ENCODE measurements at places on chromosomes 12 and 14.
A peak's percentile ranks its signal among the peaks of the same experiment; 100 is the strongest.

- no peak for DNase-seq
Observed at GRCh38 chr12:121499929-121500793, 80.7 kb downstream of the KDM2B start.

GRCh38 chr14:100675699-100676684, 50.7 kb upstream of the DLK1 start:
- no peak for DNase-seq

- no peak for DNase-seq
Observed at GRCh38 chr14:77805706-77806105, 5.8 kb downstream of the ADCK1 start.

DNA sequence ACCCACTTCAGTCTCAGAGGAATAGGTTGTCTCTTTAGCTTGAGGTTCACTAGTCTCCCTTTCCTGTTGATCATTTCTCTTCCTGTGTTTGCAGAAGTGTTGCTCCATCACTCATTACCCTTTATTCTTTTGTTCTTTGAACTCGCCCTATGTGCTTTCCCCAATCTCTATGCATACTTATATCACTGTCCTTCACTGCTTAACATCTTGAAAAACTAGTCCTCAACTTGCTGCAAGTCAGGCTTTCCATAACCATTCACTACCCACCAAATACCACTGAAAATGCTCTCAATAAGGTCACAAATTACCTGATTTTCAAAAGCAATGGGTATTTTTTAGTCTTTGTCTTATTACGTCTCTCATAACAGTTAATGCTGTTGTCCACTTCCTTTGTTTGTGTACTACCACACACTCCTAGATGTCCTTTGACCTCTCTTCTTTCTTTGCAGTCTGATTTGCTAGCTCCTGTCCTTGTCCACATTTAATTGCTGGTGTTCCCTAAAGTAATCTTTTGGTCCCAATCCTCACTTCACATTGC, 80.8 kb downstream of the RIC8B start:
- DNase-seq, result no peak

- no peak for DNase-seq
Observed at GRCh38 chr12:47851303-47851952, 31.7 kb upstream of the HDAC7 start.

DNA sequence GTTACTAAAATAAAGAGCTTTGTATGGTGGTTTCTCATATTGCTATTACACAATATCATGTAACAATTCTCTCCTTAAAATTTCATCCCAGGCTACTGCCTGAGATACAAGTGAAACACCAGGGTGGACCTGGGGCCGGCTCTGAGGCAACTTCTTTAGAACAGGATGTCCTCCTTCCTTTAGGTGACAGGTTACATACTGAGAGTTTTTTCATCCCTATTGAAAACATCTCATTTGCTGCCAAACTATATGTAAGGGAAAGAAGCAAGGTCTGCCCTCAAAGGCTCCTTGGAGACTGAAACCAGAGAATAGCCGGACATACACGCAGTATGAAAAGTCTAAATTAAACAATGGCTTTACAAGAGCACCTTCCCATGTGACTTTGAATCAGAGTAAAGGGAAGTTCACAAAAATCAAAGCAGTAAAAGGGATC, 139.9 kb downstream of the DUSP6 start:
- no peak for DNase-seq

DNA sequence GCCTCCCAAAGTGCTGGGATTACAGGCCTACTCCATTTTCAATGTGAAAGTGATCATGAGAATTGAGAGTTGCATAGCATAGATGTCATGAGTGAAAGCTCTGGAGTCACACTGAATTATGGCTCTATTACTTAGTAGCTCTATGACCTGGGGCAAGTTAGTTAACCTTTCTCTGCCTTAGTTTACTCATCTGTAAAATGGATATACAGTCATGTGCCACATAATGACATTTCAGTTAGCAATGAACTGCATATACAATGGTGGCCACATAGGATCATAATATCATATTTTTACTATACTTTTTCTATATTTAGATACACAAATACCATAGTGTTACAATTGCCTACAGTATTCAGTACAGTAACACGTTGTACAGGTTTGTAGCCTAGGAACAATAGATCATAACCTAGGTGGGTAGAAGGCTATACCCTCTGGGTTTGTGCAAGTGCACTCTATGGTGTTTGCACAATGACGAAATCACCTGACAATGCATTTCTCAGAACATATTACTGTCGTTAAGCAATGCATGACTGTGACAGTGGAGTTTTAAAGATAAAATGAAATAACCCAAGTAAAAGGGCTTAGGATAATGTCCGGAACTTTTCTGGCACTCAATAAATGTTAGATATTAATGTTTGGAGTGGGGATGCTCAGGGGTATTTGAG, 53.1 kb downstream of the ZFYVE26 start:
- DNase-seq, result no peak

GRCh38 chr14:75299059-75299458, 20.4 kb downstream of the FOS start:
- DNase-seq, result no peak

DNA sequence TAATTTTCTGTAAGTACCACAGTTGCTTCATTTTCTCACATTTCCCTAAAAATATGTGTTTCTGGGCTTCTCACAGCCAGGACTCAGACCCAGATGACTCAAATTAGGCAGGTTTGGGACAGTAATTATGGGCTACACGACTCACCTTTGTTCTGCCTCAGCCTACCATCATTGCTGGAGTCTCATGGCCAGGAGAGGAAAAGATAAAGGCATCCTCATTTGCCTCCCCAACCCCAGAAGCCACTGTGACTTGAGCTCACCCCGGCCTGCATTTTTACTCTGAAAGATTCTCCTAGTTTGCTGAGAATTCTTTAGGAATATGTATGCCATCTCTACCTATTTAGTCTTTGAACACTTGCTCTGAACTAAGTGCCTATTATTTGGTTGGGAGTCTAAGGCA, 207.8 kb downstream of the PAWR start:
- DNase-seq, result no peak

DNA sequence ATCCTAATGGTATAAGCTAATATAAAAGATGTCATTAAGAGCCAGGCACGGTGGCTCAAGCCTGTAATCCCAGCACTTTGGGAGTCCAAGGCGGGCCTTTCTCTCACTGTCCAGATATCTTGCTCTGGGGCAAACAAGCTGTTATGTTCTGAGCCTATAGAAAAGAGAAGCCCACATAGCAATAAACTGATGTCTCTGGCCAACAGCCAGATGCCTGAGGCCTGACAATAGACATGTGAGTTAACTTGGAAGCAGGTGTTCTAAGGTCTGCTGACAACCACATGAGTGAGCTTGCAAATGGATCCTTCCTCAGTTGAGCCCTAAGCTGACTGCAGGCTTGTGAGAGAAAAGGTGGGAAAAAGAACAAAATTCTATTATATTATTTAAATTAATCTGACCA, 25.0 kb downstream of the YAF2 start:
- DNase-seq, result peak; percentile 23

DNA sequence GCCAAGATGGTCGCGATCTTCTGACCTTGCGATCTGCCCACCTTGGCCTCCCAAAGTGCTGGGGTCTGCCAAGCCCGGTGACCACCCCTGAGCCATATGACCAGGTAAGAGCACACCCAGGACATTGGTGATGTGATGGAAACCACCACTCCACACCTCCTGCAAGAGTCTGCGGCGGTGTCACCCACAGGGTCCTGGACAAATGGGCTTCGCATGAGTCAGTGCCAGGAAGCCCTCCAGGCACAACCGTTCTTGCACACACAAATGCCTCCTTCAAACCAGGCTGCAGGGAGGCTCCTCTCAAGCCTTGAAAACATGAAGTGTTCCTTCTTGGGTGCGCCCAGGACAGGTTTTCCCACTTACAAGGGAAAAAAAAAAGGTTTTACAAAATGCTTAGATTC, 16.6 kb downstream of the PITPNM2 start:
- no peak for DNase-seq

- DNase-seq, result no peak
Observed at GRCh38 chr14:104784846-104785707, 10.5 kb downstream of the AKT1 start.

DNA sequence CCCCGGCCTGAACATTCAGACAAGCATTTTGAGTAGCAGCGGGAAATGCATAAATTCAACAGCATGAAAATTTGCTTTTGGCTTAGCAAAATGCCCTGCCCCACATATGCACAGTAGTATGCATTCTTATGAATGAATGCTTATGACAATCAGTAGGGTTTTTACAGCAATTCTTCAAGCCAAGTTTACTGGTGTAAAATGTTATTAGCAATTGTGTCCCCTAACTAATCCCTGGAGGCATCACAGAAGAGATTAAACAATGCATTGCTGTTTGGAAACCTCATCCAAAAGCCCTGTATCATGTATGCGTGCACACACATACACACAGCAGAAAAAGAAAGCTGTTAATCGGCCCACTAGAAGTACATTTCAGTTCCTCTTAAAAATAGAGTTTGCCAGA, 406.5 kb downstream of the LRIG3 start:
- DNase-seq, result no peak

DNA sequence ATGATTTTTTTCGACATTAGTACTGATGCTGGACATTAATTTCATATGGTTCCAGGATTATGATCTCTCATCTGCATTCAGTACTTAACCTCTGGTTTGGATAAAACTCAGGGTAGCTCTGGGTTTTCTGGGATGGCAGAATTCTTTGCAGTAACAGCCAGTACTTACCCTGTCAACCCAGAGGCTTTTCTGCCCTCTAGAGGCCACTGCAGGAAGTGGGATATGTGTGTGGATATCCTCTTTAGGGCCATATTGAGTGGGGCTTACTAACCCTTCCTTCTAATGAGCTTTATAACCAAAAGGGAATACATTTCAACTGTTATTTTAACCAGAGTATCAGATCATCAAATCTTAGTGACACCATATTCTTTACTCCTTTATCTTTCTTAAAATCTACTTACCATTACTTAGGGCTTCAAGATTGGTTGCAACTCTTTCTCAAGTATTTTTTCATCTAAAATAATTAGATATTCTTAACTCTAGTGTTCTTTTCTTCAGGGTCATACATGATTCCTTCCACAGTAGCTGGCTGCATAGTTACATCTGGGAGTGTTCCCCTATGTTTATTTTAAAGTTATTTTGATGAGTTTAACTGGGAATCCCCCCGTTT, 488.0 kb upstream of the STXBP6 start:
- peak; percentile 22 for DNase-seq

DNA sequence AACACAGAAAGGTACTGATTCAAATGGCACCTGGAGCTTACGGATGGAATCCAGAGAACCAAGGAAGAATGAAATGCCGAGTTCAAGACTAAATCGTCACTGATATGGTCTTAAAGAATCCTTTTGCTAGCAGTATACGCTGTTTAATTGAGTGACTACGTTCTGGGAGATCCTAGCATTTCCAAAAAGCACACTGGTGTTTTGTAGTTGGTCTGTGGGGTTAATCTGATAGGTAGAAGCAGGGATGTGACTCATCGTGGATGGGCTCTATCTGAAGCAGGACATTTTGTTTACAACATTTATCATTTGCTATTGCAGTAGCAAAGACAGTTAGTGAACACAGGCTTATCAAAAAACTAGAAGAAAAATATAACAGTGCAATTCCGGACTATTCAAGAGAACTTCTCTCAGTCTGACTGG, 169.2 kb upstream of the HMGA2 start:
- no peak for DNase-seq

DNA sequence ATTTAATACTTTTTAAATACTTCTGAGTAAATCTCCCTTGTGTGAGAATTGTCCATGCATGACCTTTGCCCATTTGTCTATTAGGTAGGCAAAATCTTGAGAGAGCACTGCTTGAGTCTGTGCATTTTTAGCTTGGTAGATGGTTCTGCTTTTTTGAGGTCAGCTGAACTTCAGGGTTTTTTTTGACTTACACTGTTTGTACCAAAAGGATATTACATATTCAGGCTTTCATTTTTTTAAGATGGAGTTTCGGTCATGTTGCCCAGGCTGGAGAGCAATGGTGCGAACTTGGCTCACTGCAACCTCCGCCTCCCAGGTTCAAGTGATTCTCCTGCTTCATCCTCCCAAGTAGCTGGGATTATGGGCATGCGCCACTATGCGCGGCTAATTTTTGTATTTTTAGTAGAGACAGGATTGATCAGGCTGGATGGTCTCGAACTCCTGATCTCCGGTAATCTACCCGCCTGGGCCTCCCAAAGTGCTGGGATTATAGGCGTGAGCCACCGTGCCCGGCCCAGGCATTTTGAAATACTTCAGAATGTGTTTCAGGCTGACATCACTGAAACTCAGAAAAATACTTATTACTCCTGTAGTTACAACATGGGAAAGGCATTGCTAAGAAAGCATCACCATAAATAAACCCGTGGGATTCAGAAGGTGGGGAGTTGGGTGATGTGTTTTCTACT, 11.1 kb downstream of the RASSF3 start:
- DNase-seq, result no peak

GRCh38 chr12:89946518-89947135, 238.0 kb upstream of the ATP2B1 start:
- DNase-seq, result no peak

GRCh38 chr12:6072302-6072752, 52.1 kb downstream of the VWF start:
- DNase-seq, result no peak

GRCh38 chr14:38549564-38549963, 293.7 kb upstream of the CLEC14A start:
- DNase-seq, result no peak

- no peak for DNase-seq
Observed at GRCh38 chr14:68527329-68527851, 265.5 kb downstream of the ZFP36L1 start.

DNA sequence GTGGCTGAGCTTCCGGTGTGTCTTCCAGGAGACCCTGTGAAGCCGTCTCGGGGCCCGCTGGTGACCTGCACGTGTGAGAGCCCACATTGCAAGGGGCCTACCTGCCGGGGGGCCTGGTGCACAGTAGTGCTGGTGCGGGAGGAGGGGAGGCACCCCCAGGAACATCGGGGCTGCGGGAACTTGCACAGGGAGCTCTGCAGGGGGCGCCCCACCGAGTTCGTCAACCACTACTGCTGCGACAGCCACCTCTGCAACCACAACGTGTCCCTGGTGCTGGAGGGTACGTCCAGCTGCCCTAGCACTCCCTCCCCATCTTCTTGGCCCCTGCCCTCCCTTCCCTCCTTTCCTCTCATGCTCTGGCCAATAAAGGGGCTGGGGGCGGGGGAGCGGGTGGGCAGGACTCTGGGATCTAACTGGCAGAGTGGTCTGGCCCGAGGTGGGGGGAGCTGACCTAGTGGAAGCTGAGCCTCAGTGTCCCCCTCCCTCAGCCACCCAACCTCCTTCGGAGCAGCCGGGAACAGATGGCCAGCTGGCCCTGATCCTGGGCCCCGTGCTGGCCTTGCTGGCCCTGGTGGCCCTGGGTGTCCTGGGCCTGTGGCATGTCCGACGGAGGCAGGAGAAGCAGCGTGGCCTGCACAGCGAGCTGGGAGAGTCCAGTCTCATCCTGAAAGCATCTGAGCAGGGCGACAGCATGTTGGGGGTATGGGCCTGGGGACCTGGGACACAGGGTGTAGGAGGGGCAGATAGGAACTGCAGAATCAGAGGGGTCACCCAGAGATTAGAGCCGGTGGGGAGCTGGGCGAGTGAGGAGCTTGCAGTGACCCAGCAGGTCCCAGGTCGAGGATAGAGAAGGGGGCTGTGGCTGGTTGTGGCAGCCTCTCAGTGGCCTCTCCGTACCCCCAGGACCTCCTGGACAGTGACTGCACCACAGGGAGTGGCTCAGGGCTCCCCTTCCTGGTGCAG, 6.0 kb downstream of the ACVRL1 start:
- no peak for DNase-seq

- no peak for DNase-seq
Observed at GRCh38 chr12:15787778-15788177, 1.4 kb downstream of the EPS8 start.

GRCh38 chr12:107530701-107531100, 154.9 kb upstream of the PWP1 start:
- DNase-seq, result no peak

GRCh38 chr14:100193417-100194357, 34.2 kb upstream of the DEGS2 start:
- no peak for DNase-seq

Data from NCI-H524 treated with DMSO at 0.1 percent for 48 hours (cell line).